CMK (cell line): ENCODE measurements at places on chromosomes 5 and 9.
A peak's percentile ranks its signal among the peaks of the same experiment; 100 is the strongest.

GRCh38 chr9:112145886-112146285 lies 29.2 kb downstream of the SUSD1 start:
- DNase-seq = no peak

DNA sequence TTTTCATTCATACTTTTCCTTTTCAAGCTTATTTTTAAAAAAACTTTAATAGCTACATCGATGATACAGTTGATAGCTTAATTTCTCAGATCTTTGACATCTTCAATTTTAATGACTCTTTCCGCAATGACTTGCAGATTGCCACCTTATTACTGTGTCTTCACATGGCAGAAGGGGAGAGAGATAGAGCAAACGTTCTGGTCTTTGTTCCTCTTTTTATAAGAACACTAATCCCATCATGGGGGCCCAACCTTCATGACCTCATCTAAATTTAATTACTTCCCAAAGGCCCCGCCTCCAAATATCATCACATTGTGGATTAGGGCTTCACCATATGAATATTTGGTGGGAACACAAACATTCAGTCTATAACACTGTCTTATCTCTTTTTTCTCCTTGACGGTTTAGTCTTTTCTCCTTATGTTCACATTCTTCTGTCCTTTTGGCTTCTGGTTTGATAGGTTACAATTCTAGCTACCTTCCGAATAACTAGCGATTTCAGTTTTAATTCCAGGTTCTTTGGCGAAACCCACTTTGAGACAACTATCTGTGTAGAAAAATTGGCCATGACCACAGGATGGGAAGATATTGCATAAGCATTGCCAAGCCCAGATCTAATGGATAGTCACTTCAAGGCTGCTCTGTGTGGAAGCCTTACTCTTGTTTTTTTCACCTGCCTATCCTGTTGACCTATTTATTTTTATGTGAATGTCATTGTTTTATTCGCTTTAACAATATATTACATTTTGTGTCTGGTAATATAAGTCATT lies 5.0 kb downstream of the ZNF189 start:
- no peak for DNase-seq

DNA sequence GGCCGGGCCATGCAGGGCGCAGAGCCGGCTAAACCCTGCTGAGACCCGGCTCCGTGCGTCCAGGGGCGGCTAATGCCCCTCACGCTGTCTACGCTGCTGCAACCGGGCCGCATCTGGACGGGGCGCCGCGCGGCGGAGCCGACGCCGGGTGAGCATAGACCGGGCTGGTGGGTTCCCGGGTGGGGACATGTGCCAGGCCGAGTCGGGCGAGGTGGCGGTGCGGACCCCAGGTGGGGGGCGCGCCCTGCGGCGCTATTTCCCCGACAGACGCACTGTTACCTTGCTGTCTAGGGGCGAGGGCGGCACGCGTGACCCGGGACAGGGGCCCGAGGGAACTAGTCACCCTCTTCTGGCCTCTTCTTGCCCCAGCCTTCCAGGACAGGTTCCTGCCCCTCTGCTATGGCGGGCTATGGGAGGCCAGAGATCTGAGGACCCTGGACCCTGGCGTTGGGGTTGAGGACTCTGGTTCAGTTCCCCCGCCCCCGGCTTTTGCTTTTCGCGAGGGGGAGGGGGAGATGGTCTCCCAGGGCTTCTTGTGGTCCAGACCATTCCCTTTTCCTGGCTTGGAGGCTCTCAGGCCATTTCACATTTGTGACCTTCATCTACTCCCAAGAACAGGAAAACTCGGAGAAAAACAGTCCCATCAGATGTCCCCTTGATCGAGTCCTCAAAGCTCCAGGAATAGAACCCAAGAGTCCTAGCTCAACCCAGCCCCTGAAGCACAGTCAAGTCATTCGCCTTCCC lies 536 bp downstream of the SLC27A4 start:
- DNase-seq = no peak

DNA sequence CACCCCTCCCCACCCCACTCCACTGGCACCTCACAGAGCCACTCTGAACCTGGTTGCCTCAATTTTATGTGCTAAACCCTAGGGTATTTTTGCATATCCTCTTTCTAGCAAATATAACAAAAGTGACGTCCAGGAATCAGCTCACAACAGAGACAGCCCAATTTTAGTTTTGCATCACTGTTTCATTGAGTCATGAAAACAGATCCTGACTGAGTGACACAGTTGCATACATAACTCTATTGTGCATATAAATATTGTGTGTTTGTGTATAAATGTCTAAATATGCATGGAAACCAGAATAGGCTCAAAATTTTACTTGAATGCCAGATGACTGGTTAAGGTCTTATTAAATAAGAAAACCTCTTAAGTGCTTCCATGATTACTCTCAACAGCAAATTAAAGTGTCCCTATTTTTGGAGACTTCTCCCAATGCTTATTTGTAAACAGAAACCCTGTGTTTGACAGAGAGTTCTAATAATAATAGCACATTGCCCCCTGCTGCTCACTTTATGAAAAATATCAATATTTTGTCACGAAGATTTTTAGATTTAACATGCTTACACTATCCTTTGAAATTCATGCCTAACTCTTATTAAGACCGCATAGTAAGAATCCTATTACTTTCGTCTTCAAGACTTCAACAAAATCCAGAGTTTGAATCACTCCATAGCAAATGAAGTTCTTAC lies 75.5 kb upstream of the PRRC1 start:
- no peak for DNase-seq

- DNase-seq = no peak
Observed at GRCh38 chr5:141490271-141490670, 1.4 kb downstream of the PCDHGC5 start.

GRCh38 chr9:28135549-28135948 lies 562.3 kb upstream of the C9orf72 start:
- no peak for DNase-seq

DNA sequence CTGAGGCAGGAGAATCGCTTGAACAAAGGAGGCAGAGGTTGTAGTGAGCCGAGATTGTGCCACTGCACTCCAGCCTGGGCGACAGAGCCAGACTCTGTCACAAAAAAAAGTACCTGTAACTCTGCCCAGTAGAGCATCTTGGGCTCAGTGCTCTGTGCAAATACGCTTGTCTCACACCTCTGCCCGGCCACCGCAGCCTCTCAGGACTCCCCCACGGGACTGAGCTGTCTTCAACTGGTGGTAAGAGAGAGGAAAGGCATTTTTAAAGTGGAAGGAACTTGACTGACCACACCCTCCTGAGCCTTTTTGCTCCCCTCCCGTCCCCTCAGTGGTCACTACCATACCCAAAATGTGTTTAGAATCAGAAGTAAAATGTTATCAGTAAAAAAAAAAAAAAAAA lies 174.3 kb upstream of the PIK3R1 start:
- no peak for DNase-seq

DNA sequence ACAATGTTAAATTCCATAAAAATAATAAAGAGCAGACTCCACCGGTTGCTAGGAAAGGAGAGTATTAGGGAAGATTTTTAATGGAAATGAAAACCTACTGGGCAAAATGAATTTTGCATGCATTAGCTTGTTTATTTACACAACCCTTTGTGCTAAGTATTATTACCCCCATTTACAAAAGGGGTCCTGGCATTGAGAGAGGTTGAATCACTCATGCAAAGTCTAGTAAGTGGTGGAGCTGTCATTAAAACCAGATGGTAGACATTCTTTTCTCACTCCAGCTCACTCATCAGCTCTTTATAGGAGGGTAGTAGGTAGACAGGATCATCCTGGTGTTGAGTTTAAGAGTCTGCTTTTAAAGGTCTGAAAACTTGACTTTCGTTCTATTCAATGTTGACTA lies 395.1 kb downstream of the PLK2 start:
- DNase-seq = no peak

DNA sequence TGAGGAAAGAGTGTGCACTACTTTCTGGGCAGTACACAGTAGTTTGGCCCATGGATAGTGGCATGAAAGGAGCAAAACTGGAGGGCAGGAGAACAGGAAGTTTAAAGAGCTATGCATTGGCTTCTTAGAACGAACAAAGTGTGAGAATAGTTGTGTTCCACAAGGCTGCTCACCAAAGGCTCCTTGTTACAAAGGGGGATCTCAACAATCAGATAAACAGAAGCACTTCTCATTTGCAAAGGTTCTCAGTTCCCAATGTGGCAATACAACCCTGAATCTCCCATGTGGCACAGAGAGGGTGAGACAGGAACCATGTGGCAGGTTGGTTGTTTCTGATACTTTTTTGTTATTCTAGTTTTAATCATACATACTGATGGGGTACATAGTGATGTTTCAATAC lies 158.4 kb downstream of the CARTPT start:
- DNase-seq = no peak

DNA sequence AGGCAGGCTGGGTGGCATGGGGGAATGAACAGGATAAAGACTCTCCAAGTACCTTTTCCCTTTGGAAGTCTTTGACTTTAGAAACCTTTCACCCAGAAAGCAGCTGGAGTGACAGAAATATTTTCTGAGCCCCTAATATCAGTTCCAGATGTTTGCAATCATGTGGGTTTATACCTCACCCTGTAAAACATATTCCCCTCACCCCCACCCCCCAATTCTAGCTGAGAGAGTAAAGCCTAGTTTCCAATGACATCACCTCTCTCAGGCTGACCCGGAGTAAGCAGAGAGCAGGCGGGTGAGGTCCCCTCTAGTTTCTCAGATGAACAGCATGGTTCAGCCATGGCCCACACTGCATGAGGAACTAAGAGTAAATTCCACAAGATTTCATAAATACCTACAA lies 82.9 kb upstream of the TRIM32 start:
- no peak for DNase-seq

DNA sequence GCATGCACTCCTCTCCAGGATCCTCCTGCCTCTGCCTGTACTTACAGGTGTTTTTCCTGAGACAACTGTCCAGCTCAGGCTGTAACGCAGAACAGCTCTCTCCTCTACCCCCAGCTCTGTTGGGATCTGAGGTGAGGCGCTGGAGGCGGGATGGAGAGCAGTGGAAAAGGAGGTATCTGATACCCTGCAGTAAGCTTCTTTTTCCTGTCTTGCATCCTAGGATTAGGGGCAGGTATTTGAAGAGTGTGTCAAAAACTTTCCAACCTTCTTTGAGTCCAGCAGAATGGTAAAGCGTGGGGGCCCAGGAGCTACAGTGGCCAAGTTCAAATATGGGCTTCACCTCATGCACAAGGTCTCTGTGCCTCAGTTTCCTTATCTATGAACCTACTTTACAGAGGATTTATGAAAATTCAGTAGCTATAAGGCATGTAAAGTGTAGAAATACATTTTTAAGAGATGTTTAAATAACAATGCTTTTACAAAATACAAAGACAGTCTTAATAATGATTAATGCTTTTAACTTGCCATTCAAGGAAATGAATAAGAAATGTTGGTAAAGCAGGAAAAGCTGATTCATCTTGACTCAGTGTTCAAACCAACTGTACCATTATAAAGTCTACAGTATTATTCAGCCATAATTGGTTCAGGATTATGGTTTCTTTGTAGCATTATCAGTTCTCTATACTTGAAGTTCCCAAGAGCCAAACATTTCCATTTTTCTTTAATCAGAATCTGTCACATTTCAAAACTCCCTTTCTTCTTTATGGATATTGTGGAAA lies 26.1 kb downstream of the MAP1B start:
- no peak for DNase-seq

GRCh38 chr9:99873943-99874584 lies 32.4 kb upstream of the STX17 start:
- DNase-seq = no peak

- peak; percentile 14 for DNase-seq
Observed at GRCh38 chr5:3002230-3002629, 250.8 kb upstream of the IRX2 start.

DNA sequence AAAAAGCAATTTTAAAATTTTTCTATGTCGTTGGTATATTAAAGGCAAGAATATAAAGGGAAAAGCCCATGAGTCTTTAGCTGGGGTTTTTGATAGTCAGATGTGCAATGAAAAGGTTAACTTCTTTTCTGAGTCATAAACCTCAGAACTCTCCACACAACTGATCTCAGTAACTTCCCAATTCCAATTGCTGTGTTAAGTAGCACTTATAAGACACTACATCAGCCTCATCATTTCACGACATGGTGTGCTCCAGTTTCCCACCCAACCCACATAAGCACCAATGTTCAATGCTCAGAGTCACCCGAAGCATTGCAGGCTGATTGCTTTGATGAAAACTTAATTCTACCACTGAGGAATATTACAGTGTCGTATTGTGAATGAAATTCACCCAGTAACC lies 155.8 kb downstream of the TSSK1B start:
- no peak for DNase-seq

DNA sequence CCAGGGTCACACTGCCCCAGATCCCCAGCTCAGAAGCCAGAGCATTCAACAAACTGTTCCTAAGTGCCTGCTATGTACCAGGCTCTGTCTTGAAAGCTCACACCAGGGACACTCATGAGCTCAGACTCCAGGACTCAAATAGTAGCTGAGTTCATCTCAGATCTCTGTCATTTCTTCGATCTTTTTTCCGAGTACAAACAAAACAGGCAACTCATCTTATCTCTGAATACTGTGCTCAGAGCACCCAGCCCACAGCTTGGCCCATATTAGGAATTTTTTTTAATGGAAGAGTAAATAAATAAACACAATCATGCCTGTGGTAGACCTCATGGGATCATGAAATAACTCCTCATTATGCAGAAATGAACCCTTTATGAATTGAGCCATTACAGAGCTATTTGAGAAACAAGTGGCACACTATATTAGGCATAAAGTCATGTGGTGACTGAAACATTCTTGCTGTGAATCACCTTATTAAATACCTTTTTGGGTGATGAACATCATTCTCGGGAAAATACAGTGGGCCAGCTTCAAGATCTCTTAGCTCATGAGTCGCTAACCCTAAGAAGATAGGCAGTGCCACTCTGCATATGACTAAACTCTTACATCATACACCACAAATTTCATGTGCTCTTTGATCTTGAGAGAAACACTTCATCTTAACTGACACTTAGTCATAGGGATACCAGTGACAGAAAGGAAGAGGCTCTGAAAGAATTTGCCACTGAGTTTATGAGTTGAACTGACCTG lies 9.9 kb downstream of the SH3RF2 start:
- no peak for DNase-seq

DNA sequence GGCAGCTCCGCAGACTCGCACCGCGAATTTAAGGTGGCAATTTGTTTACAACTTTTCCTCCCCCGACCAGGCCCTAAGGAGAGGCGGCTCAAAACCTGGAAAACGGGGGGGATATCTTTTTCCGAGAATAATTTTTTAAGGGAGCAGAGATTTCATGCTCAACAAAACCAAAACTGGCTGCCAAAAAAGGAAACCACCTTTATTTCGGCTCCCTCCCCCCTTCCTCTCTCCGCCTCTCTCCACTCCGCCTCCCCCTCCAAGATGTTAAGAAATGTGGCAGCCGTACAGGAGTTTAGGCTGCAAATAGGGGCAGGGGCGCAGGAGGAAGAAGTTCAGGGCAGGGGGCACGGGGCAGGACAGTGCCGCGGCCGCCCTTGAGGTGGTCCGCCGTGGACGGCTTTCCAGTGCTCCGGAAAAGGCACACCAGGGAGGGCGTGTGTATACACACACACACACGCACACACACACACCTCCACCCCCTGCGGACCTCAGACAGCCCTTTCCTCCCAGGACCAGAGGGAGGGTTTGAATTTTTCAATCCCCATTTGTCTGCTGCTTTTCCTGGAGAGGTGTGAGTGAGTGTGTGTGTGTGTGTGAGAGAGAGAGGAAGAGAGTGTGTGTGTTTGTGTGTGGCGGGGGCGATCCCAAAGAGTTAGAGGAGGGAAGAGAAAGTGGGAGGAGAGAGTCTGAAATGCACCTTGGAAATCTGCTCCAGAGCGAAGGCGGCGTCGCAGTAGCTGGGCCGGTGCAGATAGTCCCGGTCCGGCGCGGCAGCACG lies 9.1 kb downstream of the PTCH1 start:
- DNase-seq = peak; percentile 34

- no peak for DNase-seq
Observed at GRCh38 chr5:1096838-1097237, 15.0 kb downstream of the SLC12A7 start.
